SK-MEL-5 (cell line): ENCODE measurements at places on chromosomes 16 and 17.

- no peak for DNase-seq
Measured at GRCh38 chr17:45311401-45311759, 5.4 kb downstream of the MAP3K14 start.

- peak; percentile 73 for DNase-seq
Measured at GRCh38 chr16:4404247-4404966, 12.0 kb downstream of the CORO7 start.

DNA sequence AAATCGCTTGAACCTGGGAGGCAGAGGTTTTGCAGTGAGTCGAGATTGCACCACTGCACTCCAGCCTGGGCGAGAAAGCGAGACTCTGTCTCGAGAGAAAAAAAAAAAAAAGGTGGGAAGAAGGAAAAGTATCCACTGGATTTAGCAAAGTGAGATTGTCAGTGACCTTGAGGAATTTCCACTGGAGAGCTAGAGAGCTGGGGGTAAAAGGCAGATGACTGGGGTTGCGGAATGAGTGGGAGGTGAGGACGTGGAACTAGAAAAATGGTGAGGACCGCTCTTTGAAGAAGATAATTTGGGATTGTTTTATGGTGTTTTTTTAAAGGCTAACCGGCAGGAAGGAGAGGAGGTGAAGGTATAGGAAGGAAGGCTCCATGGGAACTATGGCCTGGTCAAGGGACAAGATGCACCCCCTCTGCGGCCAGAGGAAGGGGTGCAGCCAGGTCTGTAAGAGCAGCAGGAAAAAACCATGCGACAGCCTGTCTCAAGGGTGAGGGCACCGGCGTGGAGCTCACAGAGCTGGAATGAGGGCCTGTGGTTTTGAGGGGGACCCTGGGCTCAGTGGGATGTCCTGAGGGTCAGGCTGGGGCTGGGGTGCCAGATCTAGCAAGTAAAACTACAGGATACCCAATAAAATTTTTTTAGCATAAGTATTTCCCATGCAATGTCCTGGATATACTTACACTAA, 694 bp upstream of the MLST8 start:
- no peak for DNase-seq

DNA sequence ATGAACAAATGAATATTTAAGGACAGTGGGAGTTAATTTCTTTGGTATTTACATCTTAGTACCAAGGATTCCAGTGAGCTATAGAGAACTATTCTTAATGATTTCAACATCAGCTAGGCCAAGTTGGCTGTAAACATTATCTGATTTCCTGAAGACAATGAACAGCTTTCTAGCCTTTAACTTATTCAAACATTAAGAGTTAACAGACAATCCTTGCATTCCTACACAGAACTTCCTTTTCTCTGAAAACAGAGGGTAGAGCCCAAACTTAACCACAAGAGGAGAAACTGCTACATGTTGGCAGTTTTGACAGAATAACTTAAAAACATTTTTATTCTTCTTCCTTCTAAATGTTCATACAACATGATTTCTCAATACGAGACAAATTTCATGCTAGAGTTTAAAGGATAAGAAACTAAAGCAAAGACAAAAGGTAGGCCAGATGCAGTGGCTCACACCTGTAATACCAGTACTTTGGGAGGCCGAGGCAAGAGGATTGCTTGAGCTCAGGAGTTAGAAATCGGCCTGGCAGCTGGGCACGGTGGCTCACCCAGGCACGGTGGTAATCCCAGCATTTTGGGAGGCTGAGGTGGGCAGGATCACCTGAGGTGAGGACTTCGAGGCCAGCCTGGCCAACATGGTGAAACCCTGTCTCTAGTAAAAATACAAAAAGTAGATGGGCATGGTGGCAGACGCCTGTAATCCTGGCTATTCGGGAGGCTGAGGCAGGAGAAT, 4.4 kb downstream of the CRLF3 start:
- DNase-seq: no peak
